ENCODE measurements at places on chromosomes 6 and 20.

DNA sequence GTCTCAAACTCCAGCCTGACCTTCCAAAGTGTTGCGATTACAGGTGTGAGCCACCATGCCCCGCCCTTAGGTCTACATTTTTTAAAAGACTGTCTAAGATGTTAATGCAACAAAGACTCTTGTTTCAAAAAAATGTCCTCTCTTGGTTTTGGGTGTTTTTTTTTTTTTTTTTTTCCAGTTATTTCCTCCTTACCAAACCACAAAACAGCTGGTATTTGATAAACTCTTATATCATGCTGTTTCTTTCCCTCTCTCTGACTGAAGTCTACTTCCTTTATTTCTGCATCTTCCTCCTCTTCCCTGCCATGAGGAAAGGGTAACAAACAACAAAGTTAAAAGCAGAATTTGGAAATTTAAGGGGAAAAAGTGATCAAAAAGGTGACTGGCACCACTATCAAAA, 21.2 kb downstream of the STK38 start:
- no peak for DNase-seq

DNA sequence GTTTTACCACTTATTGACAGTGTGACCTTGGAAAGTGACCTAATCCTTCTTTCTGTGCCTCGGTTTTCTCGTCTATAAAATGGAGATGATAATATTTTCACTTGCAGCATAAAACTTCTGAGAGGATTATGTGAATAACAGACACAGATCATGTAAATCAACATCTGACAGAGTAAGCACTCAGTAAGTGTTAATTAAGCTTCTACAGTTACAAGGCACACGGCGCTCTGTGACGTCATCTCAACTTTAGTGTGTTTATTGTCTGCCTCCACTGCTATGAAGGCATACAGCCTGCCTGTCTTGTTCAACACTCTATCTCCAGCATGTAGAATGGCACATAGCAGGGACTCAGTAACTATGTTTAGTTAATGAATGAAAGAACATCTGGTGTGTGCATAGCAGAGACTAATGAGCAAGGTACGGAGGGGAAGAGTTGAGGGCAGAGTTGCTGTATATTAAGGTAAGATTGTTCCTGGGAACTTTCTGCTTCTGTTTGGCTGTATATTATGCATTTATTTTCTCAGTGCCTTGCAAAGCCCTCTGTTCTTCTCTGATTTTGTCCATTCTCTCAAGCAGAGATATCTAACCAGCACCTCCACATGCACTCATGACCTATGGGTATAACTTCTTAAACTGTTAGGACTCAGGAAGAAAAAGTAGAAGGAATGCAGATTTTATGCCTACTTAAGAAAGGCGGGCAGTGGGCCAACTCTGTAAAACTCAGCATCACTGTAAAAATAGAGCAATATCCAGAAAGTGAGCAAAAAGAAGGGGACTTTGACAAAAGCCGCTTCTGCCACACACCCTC, 66.4 kb upstream of the STMND1 start:
- DNase-seq = no peak

DNA sequence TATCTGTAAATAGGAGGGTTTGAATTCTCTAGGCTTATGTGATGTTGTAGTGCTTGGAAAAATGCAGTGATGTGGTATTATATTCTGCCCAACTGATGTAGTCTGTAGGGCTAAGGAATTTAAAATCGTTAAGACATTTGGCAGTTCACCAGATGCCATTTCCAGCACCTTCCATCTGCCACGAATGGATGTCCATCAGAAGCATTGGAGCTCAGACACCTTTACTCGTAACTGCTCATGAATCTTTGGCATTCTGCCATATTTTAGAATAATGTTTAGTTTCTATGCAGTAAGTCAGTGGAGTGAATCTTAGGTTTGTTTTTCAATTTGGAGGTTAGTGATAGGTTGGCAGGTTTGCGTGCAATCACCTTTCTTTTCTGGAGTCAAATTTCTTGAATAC, 2.4 kb upstream of the SYTL3 start:
- no peak for DNase-seq

DNA sequence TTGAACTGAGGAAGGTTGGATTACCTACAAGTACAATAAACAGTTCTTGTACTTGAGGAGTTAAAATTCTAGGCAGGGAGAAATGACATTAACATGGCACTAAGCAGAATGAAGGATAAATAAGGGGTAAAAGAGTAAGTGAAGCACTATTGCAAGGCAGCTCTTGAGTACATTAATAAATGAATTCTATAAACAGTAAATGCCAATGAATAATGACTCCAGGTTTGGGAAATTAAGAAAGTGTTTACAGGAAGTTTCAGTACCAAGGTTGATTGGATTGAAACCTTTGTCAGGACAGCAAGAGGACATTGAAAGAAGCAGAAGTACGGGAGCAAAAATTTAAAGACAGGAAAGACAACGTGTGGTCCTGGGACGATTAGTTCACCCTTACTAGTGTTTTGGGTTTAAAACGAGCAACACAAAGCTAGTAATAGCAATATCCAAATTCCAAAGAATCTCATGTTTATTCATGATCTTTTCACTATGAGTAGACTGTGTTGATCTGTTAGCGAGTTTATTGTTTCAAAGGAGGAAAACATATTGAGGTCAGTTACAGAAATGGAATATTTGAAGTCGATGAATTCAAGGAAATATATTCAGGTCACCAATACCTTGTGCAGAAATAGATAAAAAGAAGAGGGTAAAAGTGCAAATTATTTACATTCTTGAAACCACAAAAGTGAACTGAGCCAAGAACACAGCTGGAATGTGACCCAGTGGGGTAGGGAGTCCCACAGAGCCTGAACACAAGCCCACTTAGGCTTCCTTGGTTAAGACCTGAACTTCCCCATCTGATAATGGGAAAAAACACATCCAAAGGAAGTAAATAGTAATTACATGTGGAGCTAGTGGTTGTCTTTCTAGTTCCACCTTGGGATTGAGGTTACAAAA, 80.8 kb downstream of the MKKS start:
- DNase-seq = no peak

- peak; percentile 74 for DNase-seq
These were observed 50.8 kb downstream of the SNX9 start for GRCh38 chr6:157873735-157874344.

DNA sequence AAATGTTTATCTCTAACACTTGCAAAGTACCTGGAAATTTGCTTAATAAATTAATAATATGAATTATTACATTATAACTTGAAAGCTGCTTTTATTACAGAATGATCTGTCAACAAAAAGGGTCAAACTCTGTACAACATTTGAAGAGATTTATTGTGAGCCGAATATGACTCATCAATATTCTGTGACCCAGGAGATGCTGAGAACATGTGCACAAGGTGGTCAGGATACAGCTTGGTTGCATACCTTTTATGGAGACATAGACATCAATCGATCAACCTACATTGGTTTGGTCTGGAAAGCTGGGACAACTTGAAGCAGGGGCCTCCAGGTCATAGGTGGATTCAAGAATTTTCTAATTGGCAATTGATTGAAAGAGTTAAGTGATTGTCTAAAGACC, 79.0 kb downstream of the RNASET2 start:
- DNase-seq = no peak

DNA sequence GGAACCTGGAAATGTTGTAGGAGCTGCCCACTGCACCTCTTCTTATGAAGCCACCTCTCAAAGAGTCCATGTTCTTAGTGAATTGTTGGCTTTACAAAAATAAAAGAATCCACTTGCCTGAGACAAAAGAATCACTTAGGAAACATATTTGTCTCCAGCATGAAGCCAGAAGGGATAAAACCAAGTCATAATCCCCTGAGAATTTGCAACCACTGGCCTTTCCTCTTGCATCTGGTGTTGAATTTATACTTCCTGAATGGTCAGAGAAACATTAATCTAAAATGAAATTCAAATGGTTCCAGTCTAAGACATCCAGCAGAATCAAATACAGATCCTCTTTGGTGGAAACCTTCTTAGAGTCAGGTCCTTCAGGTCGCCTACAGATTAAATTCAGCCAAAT, 192.5 kb upstream of the ECI2 start:
- no peak for DNase-seq

DNA sequence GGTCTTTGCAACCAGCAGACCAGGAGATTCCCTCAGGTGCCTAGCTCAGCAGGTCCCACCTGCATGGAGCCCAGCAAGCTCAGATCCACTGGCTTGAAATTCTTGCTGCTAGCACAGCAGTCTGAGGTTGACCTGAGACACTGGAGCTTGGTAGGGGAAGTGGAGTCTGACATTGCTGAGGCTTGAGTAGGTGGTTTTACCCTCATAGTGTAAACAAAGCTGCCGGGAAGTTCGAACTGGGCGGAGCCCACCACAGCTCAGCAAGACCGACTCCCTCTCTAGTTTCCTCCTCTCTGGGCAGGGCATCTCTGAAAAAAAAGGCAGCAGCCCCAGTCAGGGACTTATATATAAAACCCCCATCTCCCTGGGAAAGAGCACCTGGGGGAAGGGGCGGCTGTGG, 34.3 kb downstream of the PRSS35 start:
- DNase-seq = no peak

DNA sequence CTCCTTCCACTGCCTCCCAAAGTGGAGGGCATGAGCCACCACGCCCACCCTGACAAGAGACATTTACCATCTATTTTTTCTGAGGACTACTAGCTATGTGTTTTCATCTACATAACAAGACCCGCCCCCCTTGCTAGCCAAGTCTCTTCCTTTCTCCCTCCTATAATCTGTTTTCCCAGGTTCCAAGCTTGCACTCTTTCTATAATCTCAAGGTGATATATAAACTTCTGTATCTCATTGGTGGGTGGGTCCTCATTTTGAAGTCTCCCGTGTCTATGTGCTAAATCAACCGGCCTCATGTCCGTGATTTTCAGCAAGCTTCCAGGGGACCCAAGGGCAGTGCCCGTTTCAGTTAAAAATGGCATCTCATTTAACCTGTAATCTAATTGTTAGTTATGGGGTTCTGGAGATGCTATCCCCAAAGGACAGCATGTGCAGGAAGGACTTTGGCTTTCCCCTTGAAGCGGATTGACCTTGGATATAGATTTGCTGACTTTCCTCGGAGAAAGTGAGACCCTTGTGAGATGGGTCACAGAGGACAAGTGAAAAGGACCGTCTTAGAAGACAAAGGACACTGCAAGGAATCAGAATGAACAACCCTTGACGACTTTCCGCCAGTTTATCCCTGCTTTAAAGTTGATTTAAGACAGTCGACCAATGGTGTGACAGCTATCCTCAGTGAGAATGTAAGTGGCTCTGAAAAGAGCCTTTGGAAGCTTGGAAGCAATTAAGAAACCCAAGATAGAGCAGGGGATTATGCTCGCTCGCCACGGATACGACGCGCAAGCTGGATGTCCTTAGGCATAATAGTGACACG, 22.4 kb downstream of the OR2B2 start:
- DNase-seq = no peak

DNA sequence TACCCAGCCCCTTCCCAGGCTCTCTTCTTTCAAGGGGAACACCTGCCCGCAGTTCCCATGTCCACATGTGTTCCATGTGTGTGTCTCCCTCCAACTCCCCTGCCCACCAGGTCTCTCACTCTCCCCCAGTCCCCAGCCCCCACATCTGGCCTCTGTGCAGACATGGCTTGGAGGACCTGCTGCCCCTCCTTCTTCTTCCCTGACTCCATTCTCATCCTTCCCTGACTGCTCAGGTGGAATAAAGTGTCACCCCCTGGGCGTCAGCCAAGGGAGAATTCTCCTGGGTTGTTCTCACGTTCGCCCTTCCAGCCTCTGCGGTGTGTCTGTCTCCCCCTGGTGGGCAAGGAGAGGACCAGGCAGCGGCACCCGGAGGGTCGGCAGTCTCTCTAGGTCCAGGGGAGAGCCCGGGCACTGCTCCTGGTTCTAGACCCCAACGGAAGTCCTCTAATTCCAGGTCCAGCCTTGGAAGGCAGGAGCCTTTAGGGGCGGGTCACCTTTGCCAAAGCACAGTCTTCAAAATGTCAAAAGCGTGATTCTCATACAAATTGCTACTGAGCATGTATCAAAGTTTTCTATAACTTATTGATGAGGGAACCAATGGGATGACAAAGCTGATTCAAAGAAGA, 50.5 kb downstream of the EBF4 start:
- peak; percentile 54 for DNase-seq

DNA sequence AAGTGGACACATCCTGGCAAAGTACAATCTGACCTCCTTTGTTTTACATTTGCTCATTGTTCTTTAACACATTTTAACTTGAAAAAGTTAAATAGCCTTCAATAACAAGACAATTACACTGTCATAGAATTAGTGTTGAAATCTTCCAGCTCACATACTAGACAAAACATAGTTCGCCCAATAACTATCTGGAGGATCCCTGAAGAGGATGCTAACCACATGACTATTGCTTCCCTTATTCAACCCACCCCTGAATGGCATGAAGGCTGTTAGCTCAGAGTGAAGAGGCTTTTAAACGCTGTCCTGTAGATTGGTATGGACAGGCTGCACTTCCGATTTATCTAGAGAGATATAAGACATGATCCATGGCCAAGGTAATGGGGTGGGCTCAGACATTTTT, 15.0 kb upstream of the DSE start:
- no peak for DNase-seq

- no peak for DNase-seq
These were observed 27.5 kb downstream of the TFAP2C start for GRCh38 chr20:56656632-56657031.

DNA sequence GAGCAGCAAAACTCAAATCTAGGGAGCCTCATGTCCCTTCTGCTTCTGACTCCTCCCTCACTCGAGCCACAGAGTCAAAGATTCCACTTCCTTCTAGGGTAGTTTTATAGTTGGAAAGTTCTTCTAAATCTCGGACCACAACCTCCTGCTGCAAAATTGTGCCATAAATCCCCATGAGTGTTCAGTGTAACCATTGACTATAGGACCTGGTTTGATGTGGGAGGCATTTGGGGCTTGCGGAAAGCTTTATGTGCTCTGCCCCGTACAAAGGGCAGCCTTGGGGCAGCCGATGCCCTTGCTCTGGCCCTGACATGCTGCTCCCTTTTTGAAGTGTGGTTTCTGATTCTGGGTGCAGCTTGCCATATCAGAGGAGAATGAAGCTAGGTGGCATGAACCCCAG, 43.6 kb upstream of the IER3 start:
- DNase-seq = no peak

GRCh38 chr20:49710971-49711666, 2.6 kb downstream of the B4GALT5 start:
- DNase-seq = no peak

- DNase-seq = no peak
These were observed 53.2 kb downstream of the PPP1R14C start for GRCh38 chr6:150195996-150196417.

- DNase-seq = no peak
These were observed 150.2 kb downstream of the PRL start for GRCh38 chr6:22146678-22146930.

GRCh38 chr6:46473881-46474280, 17.4 kb downstream of the RCAN2 start:
- DNase-seq = no peak

DNA sequence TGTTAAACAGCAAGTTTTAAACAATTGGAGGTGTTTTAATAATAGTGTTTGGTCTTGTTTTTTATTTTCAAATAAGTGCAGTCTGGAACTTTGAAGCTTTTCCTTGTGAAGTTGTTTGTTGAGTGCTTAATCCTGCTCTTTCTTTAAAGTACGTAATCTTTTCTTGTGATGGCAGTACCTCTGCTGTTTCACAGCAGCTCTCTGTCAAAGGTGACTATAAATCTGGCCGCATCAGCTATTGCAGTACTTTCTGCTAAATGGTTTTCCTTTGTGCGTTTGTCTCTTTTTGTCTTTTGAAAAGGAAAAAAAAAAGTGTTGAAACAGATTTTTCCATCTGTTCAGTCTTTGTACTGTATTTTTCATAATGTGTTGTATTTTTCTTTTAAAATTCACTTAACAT, 12.7 kb downstream of the STXBP5 start:
- no peak for DNase-seq
